ENCODE measurements at places on chromosomes 3 and 15.
A peak's percentile ranks its signal among the peaks of the same experiment; 100 is the strongest.

- no peak for DNase-seq
Observed at GRCh38 chr3:195750797-195751520, 30.2 kb downstream of the MUC20 start.

DNA sequence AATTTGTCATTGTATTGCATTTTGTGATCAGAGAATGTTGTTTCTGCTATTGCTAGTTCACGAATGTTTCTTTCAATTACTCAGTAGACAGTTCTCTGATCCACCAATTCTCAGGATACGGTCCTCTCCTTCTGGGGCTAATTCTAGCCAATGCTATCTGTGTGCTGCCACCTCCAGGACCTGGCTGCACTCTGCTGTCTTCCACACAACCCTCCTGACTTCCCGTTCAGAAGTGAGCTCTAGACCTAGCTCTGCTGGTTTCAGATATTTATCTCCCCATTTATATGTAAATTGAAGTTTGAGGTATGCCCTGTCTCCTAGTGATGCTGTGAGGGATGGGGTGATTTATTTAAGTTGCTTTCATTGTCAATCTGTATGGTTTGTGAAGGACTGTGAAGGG, 21.7 kb upstream of the UBL7 start:
- DNase-seq: no peak

- DNase-seq: peak; percentile 41
Observed at GRCh38 chr15:60301024-60301423, 96.8 kb downstream of the ANXA2 start.

DNA sequence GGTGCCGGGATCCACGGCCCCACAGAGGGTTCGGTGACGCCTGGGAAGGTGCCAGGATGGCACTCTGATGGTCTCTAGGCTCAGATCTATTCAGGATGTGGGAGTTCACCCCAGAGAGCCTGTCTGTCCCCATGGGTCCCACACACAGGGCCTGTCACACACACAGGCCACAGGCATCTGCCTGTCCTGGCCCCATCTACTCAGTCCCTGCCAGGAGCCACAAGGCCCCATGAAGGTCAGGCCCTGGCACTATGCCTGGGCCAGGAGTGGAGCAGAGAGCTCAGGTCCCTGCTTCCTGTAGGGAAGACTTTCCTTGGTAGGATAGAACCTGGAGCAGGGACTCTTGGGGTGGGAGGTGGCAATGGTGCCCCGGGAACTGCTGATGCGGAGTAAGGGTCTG, 49.0 kb upstream of the FURIN start:
- no peak for DNase-seq

DNA sequence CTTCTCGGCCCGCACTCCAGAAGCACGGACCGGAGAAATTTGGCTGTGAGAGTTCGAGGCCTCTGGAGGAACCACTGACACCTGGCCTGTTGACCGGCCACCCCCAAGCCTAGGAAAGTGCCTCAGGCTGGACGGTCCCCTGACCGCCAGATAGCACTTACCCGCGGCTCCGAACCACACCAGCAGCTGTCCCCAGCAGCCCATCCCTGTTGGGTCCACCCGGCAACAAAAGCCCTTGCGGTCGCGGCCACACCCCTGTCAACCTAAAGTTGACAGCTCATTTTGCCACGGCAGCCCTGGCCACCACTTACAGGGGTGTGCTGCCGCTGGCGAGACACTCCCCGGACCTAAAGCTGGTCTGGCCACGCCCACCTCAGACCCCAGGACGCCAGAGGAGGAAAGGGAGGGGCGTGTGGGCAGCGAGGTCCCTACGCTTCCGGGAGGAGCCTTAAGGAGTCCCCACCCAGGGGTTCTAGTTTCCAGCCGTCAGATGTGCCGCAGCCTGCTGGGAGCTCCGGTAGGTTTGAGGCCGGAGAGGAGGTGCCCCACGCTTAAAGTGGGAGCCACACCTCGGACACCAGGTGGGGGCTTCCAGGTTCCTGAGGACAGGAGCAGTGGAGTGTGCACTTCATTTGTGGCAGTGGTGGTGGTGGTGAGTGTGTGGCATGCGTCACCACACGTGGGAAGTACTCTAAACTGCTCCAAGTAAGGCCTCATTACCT, at the start of gene LTK:
LTK (minus strand) TSS at position 322 of the 722 bp plus-strand sequence; CDS start at position 204, 118 bp downstream.
- peak; percentile 74 for DNase-seq

- no peak for DNase-seq
Observed at GRCh38 chr3:28243424-28244106, 2.1 kb downstream of the CMC1 start.

DNA sequence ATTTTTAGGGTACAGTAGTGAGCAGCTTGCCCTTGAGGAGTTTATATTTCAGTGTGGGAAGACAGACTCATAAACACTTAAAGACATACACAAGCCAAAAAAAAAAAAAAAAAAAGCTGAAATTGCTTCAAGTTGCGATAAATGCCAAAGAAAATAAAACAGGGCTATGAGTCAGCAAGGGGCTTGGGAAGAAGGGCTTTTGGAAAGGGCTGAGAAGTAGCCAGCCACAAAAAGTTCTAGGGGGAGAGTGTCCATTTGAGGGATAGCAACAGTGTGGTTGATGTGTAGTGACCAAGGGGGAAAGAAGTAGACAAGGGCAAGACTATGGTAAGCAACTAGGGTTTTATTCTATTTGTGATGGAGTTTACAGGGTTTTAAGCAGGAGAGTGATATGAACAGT, 185.5 kb downstream of the ADAMTS9 start:
- peak; percentile 23 for DNase-seq

DNA sequence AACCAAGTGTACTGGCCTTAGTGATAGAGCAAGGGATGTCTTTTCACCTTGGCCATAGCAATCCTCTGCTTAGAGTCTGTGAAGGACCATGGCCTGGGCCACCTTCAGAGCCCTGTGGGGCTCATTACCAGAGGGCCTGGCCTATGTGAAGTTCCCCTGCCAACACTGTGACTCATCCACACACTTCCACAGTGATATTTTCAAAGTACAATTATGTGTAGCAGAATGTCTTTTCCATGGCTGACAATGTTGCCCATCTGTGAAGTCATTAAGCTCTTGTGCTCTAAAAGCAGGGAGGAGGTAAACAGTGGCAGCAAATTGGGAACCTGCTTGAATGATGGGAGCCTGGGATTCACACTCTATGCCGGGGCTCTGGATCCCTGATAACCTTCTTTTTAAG, 12.2 kb upstream of the CACNA1D start:
- no peak for DNase-seq

DNA sequence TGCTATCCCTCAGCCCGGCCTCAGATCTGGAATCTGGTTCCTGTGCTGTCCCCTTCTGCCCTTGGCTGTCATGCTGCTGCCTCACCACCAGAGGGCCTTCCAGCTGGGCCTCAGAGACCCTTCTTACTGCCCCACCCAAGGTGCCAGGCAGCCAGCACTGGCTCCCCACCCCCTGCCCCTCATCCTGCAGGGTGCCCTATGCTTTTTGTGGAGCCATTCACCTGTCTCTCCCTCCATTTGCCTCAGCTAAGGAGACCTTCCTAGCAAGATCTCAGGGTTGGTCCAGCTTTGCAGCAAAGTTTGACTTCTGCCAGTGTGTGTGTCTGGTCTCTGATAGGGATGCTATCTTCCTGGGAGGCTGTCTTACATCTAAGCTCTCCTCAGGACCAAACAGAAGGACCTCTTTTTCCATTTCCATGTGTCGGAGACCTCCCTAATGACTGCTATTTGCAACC, 1.9 kb upstream of the VWA5B2 start:
- DNase-seq: peak; percentile 20

- DNase-seq: no peak
Observed at GRCh38 chr15:26580943-26581342, 191.9 kb downstream of the GABRB3 start.

- peak; percentile 59 for DNase-seq
Observed at GRCh38 chr15:75672646-75673425, 25.1 kb downstream of the SNX33 start.

DNA sequence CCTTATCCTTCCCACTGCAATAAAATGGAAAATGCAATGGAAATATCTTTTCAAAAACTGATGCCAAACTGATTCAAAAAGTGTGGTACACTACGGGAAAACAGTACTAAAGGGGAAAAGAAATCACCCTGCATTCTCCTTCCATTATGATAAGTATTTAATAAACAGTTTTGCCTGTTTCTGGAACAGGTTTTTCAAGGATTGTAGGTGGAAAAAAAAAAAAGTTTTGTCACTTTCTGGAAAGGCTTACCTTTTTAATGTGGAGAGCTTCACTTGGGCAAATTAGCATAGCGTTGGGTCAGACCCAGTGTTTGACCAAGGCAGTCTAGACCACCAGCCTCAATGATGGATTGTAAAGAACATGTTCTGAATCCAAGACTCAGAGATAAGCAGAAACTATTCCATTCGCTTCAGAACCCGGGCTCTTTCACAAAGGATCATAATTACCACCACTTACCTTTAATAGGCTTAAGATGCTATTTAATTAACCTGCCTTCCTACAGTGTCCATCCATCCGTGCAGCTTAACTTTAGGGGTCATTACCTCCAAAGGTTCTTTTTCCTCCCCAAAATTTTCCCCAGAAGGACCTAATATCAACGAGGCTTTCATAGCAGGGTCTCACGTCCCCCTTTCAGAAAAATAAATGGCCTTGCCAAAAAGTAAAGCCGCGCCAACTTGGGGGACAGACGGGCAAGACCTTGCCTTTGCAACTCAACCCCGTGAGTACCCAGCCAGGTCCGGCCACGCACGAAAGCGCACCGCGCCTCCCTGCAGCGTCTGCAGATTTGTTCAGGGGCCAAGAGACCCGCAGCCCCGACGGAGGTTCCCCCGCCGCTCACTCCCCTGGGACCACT, 1.0 kb downstream of the DCBLD2 start:
- DNase-seq: no peak

GRCh38 chr15:65177901-65178300, 7.2 kb downstream of the CLPX start:
- no peak for DNase-seq

- no peak for DNase-seq
Observed at GRCh38 chr3:27526614-27527315, 42.6 kb upstream of the SLC4A7 start.

DNA sequence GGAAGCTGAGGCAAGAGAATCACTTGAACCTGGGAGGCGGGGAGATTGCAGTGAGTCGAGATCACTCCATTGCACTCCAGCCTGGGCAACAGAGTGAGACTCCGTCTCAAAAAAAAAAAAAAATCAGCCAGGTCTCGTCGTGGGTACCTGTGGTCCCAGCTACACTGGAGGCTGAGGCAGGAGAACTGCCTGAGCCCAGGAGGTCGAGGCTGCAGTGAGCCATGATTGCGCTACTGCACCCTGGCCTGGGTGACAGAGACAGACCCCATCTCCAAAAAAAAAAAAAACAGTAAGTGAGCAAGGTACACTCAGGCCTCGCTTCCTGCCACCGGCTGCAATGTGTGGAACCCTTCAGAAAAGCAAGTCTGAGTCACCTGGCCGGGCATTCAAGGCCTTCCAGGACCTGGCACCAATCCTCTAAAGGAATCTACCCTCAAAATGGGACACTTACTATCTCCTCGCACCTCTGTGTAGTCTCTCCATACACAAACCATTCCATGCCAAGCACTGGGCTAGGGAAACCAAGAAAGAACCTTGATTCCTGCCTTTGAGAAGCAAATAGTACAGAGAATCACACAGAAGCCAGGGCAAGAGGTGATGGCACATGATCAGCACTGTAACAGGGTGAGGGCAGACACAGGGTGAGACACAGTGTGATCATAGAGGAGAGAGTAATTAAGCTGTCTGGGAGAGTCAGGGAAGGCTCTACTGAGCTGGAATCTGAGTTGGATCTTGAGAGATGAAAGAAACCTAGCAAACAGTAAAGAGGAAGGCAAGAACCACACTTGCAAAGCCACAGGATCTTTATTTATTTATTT, 9.7 kb downstream of the SCAMP2 start:
- DNase-seq: peak; percentile 15

DNA sequence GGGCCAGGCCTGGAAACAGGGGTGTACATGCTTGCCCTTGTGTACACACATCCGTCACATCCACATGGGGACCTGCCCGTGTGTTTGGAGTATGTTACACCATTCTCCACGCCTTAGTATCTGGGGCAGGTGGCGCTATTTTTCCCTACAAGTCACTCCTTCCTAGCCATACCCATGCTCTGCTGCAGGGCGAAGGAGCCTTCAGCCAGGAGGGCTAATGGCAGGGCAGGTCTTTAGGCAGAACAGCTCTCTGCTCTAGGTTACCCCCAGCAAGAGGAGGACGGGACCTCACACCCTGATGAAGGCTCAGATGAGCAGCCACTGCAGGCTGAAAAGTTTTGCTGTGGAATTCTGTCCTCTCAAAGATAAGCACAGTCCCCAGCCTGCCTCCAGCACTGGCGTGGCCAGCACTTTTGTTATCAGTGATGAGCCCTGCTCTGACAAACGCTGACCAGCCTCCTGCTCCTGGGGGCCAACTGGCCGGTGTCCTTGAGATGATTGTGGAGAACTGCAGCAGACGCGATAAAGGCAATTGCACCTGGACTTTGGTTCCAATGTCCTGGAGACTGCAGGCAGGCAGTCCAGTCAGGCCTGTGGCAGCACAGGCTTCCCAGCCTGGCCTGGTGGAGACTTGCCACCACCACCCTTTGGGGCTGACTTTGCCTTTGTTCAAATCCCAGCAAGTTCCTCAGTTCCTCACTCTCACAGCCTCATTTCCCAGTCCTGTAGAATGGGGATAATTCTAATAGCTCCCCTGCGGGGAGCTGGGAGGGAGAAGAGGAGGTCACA, 19.8 kb upstream of the PIGZ start:
- DNase-seq: no peak

DNA sequence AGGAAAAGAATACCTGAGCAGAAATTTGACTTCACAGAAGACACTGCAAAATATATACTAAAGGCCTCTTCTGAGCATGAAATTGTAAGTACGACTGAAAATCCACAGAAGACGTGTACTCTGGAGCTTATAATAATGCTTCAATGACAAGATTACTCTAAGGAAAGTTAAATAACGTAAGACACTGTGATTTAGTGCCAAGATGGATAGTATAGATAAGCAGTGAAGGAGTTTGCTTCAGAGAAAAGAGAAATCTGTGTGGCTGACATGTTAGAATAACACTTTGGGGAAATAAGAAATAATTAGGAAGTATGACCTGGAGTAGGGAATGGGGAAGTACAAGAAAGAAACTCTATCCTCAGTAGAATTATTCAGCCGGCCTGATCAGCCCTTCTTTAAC, 28.9 kb downstream of the ALDH1A2 start:
- no peak for DNase-seq

DNA sequence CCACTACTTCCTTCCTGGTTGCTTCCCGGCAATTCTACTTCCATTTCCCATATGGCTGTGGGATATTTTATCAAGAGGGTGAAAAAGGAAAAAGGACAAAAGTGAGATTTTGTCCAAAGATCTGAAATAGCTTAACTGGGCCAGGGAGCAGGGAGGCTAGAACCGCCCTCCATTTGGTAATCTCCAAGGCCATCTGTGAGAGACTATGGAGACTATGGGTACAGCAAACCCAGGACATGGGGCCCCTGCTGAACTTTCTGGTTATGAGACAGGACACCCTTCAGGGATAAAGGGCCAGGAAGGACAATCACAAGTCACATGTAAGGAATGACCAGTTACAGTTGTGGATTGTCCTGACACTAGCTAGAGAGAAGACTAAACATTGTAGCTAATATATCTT, 24.3 kb downstream of the ZSCAN2 start:
- no peak for DNase-seq

Measured in RPMI7951 (cell line).